Activated T-cell treated with anti-CD3 and anti-CD28 coated beads, Interleukin-2, amount 50 U/mL, for 72 hours (primary cell): ENCODE measurements at places on chromosomes 1 and 21.

DNA sequence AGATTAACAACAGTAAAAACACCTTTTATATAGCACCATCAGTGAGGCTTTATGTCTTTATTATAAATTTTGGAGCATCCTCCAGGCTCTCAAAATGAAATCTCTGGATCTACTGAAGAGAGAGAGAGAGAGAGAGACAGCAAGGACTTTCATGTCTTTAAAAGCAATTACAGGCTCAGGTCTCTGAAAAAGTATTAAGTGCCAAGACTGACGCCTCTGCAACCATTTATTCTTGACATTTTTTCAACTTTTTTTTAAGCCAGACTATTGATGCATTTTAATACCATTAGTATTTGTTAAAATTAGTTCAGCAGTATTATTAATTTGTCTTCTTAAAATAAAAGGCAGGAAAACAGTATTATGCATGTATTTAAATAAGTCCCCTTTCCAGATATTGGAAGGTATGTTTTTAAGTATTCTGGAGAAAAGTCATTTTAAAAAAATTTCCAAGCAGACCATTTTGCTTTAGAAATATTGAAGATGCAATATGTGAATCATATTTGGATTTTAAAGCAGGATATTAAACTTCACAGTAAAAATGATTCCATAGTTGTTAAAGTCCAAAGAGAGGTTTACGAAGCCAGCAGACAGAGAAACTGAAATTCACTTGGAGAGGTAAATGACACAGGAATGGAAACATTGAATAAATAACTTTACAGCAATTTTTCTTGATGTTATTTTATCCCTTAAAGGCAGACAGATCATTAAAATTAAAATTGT is 35.4 kb upstream of the APOBEC4 start:
- no peak for DNase-seq

DNA sequence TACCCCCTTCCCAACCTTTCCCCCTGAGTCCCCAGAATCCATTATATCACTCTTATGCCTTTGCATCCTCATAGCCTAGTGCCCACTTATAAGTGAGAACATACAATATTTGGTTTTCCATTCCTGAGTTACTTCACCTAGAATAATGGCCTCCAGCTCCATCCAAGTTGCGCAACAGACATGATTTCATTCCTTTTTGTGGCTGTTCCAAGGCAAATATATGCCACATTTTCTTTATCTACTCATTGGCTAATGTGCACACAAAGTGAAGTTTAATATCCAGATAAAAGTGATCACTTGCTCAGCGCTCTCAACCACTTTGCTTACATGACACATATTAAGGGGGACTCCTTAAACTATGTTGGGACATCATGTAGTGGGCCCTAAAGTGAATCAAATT is 72.4 kb upstream of the TIAM1 start:
- DNase-seq: no peak

DNA sequence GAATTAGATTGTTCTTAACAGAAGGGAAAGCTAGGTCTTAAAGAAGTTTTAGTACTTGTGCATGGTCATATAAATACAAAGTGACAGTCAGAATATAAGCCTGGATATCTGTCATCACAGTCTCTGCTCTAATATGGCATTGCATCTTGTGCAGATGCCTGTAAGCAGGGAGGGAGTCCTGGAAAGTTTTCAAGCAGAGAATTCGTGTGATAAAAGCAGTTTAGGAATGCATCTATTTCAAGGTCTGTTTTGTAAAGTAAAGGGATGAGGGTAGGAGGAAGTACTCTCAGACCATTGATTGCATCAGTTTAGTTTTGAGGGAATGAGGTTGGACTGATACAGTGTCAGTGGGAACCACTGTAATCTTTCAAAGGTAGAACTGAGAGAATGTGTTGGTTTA is 30.6 kb downstream of the IARS2 start:
- DNase-seq: no peak

GRCh38 chr1:23522244-23522982 is 8.6 kb downstream of the E2F2 start:
- no peak for DNase-seq

DNA sequence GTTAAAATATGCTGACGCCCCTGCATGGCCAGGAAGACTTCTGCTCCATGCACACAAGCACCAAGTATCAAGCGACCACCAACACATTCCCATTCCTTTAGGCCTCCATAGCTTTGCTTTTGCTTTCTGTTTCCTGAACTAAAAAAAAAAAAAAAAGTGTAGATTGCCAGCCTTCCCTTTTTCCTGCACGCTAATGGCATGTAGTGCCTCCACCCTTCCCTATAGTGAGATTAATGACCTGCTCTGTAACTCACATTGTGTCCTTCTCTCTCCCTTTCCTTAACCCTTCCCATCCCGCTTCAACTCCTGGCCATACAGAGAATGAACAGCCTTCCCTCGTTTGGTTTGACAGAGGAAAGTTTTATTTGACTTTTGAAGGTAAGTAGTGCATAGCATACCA is 57.1 kb upstream of the DYNLT5 start:
- no peak for DNase-seq
